ENCODE measurements at places on chromosomes 2 and 18. TPM values are rescaled to one million over a fixed set of nuclear protein-coding genes. Genes with fewer than 3 reads are reported as not detected.

The TUBA4B gene
- total RNA-seq: not detected

The SCN7A gene
- total RNA-seq: not detected

The PHOSPHO2 gene
- total RNA-seq: 2.3 TPM

The CAPN10 gene
- 68.9 TPM for total RNA-seq

The NABP1 gene
- 17.5 TPM for total RNA-seq

The PELI1 gene
- 216 TPM for total RNA-seq

The NHEJ1 gene
- total RNA-seq: 8.1 TPM

The OSBPL6 gene
- total RNA-seq: 0.11 TPM

The OTOS gene
- not detected for total RNA-seq

The CRYGC gene
- total RNA-seq: not detected

The LIPG gene
- not detected for total RNA-seq

The TLK1 gene
- 95.7 TPM for total RNA-seq

DNA sequence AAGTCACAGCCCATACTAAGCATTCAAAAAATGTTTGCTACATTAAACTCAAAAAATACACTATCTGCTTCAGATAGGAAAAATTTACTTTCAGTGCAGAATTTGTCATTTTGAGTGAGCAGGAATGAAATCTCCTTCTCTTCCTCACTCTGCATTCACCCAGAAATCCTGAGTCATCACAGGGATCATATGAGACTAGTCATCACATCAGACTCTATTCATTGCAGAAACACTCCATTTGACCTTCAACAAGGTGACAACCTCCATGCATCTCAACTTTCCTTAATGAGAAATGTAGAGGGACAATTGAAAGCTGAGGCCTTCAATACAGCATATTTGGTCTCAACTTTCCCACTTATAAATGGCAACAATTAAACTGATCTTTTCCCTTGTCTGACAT, 130.4 kb upstream of the CYP26B1 start:
- DNase-seq: no peak

DNA sequence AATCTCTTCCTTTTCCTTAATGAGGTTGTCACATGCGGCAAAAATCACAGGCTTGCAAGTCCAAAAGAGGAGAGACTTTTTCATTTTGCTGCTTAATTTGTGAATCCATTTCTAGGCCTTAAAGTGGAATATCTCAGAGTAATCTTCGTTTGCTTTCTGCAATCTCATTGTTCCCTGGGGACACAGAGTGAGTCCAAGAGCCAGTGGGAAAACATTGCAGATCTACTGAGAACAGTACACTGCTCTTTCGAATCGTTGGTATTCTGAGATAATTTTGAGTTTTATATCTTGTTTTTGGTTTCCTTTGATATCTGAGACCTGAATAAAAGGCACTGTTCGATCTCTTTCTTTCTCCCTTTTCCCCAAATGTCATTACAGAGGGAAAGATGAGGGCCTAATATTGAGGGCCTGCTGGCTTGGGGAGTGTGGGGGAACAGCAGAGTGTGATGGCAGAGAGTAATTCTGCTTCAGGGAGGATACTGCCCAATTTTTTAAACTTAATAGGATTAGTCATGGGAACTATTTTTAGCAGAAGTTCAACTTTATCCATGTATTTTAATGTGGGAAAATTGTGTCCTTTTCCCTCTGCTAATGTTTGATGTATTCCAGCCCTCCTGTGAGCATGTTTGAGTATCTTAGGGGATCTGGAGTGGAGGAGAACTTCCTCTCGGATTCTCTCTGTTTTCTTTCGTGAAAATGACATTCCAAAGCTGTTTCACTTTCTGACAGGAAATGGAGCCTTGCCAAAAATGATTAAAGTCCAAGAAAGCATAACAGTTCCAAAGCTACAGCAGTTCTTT, 418.2 kb upstream of the ZEB2 start:
- no peak for DNase-seq

DNA sequence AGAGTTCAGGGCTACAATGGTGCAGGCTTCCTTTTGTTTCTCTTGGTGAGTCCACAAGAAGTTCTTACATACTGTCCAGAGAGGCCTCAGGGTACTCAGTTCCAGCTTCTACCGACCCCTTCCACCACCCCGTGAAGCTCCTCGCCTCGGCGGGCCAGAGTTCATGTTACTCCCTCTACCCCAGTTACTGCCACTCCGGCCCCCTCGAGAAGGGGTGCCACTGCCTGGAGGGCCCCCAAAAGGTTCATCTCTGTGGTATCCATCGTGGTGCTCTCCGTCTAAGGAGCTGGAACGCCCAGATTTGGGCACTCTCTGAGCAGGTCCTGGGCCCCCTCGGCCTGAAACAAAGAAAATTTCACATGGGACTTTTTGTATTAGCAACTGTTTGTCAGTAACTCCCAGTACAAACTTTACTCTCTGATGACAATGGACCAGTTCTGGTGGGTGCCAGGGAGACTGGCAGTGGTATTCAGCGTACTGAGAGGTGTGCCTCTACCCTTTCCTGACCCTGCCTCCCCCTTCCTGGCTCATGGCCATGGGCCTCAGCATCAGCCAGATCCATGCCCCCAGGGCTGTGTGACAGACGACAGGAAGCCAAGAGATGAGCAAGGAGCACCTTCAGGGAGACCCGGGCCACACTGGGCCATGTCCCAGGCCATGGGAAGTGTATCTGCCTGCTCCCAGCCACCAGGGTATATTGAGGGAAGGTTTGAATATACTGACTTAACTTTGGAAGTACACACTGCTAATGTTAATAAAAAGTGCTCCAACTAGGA, 5.1 kb downstream of the SFT2D3 start:
- DNase-seq: no peak

GRCh38 chr2:33210626-33211025, 263.9 kb downstream of the LTBP1 start:
- DNase-seq: no peak

- DNase-seq: no peak
Measured at GRCh38 chr2:8312861-8313830, 368.7 kb upstream of the ID2 start.

- DNase-seq: no peak
Measured at GRCh38 chr18:12423393-12423792, 15.7 kb downstream of the PRELID3A start.

DNA sequence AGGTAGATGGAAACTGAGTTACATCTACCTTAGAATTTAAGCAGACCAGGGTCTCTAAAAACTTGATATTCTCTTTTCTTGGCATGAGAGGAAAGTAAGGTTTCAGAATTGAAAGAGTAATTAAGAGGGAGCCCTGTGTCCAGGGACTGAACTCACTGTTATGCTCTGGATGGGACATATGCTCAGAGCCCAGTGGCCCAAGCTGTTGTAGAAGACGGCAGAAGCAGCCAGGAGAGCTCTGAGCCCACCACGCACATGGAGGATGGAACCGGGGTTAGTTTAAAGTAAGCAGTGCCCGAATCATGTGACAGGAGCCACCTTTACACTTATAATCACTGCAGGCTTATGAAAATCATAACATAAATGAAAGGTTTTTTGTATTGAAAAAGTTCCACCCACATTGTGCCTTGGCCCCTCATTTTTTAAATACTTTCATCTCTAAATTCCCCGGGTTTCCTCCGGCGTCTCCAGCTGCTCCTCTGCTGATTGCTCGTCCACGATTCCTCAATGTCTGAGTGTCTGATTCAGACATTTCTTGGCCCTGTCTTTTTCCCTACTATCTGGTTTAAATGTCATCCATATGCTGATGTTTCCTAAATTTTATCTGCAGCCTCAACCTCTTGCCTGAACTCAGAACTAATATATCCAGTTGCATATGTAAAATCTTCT, 36.1 kb upstream of the SPTBN1 start:
- no peak for DNase-seq

- no peak for DNase-seq
Measured at GRCh38 chr2:209671020-209671680, 100.5 kb upstream of the UNC80 start.

GRCh38 chr2:188610050-188610444, 318.4 kb downstream of the GULP1 start:
- no peak for DNase-seq

DNA sequence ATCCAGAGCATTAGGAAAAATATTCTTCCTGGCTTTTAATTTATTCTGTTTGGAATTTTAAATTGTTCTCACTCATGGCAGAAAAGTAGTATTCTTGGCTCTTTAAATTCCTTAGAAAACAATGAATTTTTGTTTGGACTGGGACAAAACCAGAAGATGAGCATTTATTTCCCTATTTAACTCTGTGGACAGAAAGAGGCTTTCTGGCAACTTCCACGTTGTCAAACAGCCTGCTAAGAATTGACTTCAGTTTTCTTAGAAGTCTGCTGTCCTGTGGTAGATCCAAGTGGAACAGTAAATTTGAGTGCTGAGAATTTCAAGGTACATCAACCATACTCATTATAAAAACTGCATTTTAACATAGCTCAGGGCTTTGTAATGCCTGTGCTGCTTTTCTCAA, 83.8 kb downstream of the MGAT5 start:
- DNase-seq: no peak
